Fibroblast of lung (primary cell): ENCODE measurements at places on chromosomes 6 and 20. TPM values are rescaled to one million over a fixed set of nuclear protein-coding genes. Genes with fewer than 3 reads are reported as not detected.
A peak's percentile ranks its signal among the peaks of the same experiment; 100 is the strongest.

The TRIM31 gene
- not detected in 2 replicates for total RNA-seq

The PRSS16 gene
- total RNA-seq, result not detected in 2 replicates

The CYP39A1 gene
- total RNA-seq, result 3.6 and 3.8 TPM in 2 replicates

The ENPP1 gene
- 13.1 and 85.4 TPM in 2 replicates for total RNA-seq

The IRF4 gene
- under 0.01 TPM in 2 replicates for total RNA-seq

The CTCFL gene
- total RNA-seq, result not detected in 2 replicates

DNA sequence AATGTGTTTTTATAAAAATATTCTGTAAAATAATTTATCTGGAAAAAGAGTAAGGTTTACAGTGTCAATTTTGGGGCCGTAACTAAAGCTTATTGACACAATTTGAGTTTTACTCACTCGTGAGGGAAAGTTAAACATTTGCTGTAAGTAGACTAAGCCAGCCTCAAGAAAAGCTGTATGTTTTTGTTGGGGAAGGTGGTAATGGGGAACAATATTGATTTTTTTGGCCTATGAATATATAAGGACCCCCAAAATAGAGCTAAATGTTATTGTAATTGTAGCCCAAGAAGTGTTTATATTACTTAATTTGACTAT lies 1.4 kb downstream of the SENP6 start:
- no peak for DNase-seq

- DNase-seq, result no peak
These were observed 1.3 kb upstream of the DOK5 start for GRCh38 chr20:54474046-54474445.

DNA sequence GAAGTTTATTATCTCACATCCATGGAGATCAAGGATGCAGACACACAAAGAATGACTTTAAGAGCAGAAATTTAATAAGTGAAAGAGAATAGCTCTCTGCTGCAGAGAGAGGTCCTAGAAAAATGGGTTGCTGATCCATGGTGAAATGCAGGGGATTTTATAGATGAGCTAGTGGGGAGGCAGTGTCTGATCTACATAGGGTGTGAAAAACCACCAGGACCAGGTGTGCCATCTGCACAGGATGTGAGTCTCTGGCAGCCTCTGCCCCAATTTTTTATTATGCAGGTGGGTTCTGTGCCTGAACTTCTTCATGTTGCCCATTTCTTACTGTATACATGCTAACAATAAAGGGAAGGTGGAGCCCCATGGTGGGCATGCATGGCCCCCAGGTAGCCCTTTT lies 19.9 kb upstream of the NANP start:
- no peak for DNase-seq

DNA sequence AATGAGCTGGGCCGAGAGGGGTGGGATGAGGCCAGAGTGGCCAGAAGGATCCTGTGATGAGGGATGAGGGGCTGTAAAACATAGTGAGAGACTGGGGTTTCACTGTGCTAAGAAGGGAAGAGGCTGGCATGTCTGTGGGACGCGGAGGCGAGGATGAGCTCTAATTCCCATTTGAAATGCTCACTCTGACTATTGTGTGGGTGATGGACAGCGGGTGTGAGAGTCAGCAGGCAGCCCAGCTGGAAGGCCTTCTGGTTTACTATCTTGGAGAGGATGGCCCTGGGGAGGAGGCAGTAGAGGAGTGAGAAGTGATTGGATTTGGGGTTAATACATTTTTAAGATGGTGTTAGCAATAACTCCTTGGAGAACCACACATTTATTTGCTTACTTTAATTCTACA lies 9.5 kb upstream of the MICA start:
- DNase-seq, result no peak

DNA sequence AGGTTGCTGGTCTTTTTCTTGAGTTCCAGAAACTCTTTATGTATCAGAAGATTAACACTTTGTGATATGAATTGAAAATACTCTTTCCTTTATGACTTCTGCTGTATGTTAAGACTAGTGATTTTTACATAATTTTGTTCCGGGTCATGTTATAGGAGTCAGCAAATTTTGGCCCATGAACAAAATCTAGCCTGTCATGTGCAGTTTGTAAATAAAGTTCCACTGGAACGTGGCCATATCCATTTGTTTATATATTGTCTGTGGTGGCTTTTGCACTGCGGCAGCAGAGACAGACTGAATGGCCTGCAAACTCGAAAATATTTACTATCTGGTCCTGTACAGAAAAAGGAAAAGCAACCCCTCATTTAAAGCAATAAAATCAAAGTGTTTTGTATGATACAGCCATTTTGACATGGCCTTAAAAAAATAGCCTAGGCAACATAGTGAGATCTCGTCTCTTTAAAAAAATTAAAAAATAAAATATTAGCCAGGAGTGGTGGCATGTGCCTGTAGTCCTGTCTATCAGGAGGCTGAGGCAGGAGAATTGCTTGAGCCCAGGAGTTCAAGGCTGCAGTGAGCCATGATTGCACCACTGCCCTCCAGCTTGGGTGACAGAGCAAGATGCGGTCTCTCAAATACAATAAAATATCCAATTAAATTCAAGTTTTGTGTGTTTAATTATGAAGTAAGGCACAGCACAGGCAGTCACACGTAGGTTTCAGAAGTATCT lies 36.9 kb downstream of the SNX9 start:
- no peak for DNase-seq

DNA sequence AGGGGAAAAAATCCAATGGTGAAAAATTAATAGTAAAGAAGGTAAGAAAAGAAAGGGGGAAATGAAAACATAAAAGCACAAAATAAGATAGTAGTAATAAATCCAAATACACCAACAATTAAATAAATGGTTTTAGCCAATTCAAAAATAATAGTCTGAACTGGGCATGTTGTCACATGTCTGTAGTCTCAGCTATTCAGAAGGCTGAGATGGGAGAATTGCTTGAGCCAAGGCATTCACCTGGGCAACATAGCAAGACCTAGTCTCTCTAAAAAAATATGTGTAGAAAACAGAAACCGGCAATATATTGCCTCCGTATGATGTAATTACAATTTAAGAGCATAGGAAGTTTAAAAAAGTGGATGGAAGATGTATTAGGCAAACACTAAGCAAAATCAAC lies 311.3 kb upstream of the FERMT1 start:
- DNase-seq, result no peak

DNA sequence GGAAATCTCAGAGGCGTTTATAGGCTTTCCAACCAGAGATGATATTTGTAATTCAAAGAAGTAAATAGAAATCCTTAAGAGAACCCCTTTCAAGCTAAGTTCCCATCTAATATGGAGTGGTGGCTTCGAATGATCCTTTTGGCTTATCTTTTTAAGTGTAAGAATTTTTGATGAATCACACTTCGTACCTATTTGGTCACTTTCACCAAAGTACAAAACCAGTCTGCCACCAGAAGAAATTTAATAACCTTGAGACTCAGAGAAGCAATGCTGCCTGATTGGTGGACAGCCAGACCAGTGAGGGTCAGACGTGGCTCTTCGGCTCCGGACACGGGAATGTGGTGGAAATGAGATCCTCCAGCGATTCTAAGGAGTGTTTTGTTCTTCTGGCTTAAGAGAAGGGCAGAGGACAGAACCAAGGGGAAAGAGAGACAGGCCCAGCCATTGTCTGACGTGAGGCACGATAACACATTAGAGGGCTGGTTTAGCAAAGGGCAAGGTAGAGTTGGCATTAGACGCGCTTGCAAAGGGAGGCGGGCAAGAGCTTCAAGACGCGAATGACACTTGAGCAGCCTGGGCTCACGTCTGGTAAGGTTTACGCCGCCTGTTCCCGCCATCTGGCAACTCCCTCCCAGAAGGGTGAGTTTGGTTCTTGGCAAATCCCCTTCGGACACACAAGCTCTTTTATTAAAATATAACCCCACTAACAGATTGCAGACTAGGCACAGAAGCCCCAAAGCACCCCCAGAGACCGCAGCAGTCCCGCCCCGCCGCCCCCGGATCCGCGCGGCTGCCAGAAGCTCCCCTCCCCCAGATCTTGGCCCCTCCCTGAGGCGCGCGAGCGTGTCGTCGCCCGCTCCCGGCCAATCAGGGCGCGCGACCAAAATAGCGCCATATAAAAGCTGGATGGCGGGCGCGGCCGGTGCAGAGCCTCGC lies 50.0 kb upstream of the EZR start:
- peak; percentile 85 for DNase-seq

DNA sequence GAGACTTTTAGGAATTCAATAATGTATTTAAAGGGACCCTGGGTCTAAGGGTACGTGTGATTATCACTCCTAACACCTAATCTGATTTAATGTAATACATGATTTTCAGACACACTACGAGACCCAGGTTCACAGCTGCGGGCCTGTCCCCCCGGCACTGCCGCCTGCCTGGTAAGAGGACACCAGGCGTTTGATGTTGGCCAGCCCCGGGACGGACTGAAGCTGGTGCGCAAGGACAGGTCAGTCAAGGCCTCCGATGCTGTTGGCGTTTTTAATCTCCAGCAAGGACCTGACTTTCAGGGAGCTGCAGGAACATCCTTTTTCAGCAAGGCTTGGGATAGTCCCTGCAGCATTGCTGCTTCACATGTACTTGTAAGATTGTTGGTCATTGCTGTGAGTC lies 58.2 kb downstream of the IGF2R start:
- DNase-seq, result no peak

DNA sequence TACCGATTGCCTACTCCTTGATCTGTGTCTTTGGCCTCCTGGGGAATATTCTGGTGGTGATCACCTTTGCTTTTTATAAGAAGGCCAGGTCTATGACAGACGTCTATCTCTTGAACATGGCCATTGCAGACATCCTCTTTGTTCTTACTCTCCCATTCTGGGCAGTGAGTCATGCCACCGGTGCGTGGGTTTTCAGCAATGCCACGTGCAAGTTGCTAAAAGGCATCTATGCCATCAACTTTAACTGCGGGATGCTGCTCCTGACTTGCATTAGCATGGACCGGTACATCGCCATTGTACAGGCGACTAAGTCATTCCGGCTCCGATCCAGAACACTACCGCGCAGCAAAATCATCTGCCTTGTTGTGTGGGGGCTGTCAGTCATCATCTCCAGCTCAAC lies 13.5 kb downstream of the CCR6 start:
- no peak for DNase-seq

- DNase-seq, result no peak
These were observed 30.1 kb downstream of the PRDM1 start for GRCh38 chr6:106116125-106116832.
